B cell (primary cell): ENCODE measurements at places on chromosomes 3 and 15. TPM values are rescaled to one million over a fixed set of nuclear protein-coding genes. Genes with fewer than 3 reads are reported as not detected.

DNA sequence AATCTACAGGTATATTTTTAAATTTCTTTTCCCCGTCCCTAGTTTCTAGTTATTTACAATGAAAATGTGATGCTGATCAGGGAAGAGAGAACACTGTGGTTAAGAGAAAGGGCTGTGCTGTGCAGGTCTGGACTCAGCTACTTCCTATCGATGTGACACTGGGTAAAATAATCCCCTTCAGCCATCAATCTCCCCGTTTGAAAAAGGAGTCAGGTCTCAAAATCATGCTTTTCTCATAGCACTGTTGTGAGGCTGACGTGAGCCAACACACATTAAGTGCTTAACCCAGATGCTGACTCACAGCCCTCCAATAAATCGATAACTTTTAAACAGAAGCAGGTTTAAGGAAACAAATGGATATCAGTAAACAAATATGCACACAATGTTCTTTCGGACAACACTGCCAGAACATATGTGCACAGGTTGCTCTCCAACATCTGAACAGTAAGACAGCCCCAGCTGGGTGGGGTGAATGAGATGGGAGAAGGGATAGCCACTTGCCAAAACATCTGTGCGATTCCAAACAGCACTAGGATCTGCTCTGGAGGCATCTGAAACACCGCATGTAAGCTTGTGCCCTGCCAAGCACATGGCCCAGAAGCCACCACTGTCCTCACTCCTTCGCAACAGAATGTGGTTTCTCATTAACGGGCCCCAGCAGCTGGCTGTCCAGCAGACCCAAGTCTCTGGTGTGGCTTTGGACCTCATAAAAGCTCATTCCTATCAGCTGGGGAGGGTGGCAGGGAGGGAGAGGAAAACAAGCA is 143.2 kb upstream of the PRICKLE2 start:
- no peak for DNase-seq
- no peak overlapping the region for H3K4me3 ChIP-seq
- no peaks in the 10 kb centered on the region for H3K4me1 ChIP-seq
- H3K27ac ChIP-seq = no peak overlapping the region
- H3K36me3 ChIP-seq = no peaks in the 10 kb centered on the region

DNA sequence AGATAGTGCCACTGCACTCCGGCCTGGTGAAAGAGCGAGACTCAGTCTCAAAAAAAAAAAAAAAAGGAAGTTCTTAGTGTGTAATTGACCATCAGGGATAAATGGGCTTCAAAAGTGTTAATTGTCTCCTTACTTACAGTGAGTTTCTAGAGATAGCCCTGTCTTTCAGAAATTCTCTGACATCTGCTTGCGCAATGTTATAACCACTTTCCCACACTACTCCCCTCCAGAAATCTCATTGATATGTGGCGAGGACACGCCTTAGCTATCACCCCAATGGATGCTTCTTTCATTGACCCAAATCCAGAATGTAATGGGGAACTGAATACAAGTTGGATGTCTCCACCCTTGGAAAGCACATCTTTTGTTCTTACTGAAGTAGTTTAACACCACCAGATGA is 70.9 kb downstream of the GMPS start:
- H3K4me3 ChIP-seq = no peak overlapping the region
- H3K27me3 ChIP-seq = no peaks in the 10 kb centered on the region
- no peak overlapping the region for H3K27ac ChIP-seq
- no peaks in the 10 kb centered on the region for H3K4me1 ChIP-seq

DNA sequence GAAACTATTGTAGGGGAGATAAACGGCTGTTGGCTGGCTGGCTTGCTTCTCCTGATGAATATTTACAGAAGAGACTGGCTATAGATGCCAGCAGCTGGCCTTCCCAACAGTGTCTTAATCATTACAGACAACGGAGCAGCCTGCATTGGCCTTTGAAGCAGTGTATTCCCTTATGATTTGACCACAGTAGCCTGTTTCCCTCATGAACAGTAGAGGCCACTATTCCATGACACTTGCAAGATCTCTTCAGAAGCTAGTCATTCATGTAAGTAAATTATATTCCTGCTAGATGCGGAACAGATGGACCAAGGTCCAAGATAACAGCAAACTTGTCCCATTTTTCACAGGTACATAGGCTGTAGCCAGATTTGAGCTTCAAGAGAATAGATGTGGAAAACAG is 47.3 kb downstream of the TMCO5A start:
- H3K27me3 ChIP-seq = no peaks in the 10 kb centered on the region
- no peaks in the 10 kb centered on the region for H3K4me1 ChIP-seq
- no peak overlapping the region for H3K27ac ChIP-seq
- H3K36me3 ChIP-seq = no peaks in the 10 kb centered on the region

DNA sequence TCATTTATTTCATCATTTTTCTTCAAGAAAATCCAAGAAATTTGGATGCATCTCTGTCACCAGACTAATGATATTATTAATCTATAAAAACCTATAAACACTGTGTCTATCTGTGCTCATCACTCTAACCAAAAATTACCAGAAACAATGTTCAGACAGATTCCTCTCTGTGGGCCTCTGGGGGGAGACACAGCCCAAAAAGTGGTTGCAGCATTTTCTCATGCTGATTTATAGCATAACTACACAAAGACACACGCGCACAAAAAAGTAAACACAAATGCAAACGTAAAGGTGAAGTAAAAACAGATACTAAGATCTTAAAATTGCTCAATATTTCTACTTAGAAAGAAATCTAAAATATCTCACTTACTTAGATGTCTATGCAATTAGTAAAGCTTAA is 976.0 kb downstream of the GBE1 start:
- no peak overlapping the region for H3K27ac ChIP-seq
- H3K4me3 ChIP-seq = no peak overlapping the region
- no peaks in the 10 kb centered on the region for H3K4me1 ChIP-seq
- no peak for DNase-seq
- H3K27me3 ChIP-seq = no peaks in the 10 kb centered on the region

ALS2CL gene
- 0.30 and 1.0 TPM in 2 replicates for polyA plus RNA-seq

DNA sequence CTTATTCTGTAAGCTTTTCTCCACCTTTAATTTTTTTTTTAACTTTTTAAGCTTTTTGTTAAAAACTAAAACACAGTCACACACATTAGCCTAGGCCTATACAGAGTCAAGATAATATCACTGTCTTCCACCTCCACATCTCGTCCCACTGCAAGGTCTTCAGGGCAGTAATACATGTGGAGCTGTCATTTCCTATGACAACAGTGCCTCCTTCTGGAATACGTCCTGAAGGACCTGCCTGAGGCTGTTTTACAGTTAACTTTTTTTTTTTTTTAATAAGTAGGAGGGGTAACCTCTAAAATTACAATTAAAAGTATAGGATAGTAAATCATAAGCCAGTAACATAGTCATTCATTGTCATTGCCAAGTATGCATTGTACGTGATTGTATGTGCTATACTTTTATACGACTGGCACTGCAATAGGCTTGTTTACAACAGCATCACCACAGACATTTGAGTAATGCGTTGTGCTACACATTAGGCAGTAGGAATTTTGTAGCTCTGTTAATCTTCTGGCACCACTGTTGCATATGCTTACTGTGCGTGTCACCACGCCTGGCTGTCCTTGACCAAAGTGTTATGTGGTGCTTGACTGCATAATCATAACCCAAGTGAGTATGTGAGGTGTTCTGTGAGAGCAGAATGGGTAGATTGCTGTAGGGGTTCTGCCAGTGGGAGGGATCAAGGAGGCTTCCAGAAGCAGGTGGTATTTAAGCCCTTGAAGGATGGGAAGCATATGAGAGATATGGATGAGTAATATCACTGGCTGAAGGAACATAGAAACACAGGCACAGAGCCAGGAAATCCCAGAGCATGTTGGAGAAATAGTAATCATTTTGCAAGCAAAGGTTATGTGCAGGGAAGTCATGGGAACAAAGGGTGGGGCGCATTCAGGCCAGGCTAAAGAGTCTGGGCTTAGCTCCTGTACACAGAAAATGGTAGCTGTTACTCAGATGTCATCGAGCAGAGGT is 18.3 kb downstream of the FBXO22 start:
- H3K4me3 ChIP-seq = no peak overlapping the region
- H3K36me3 ChIP-seq = peaks cover 21% of the 10 kb centered on the region
- no peaks in the 10 kb centered on the region for H3K27me3 ChIP-seq
- DNase-seq = peak; percentile 31

CACNA2D2 gene
- polyA plus RNA-seq = 0.66 and 0.69 TPM in 2 replicates

AHSG gene
- polyA plus RNA-seq = not detected in 2 replicates

- H3K27me3 ChIP-seq = no peaks in the 10 kb centered on the region
- no peak for DNase-seq
- peaks cover 41% of the 10 kb centered on the region for H3K4me1 ChIP-seq
- no peaks in the 10 kb centered on the region for H3K36me3 ChIP-seq
- no peak overlapping the region for H3K4me3 ChIP-seq
Observed at GRCh38 chr3:197798863-197799262, 7.8 kb downstream of the LRCH3 start.

- H3K36me3 ChIP-seq = no peaks in the 10 kb centered on the region
- no peak overlapping the region for H3K27ac ChIP-seq
- no peak overlapping the region for H3K4me3 ChIP-seq
- H3K4me1 ChIP-seq = no peaks in the 10 kb centered on the region
Observed at GRCh38 chr3:176785171-176785570, 412.1 kb downstream of the TBL1XR1 start.

GRCh38 chr15:58401991-58402649 is 29.7 kb upstream of the LIPC start:
- H3K36me3 ChIP-seq = no peaks in the 10 kb centered on the region
- H3K27ac ChIP-seq = no peak overlapping the region
- no peak for DNase-seq
- no peak overlapping the region for H3K4me3 ChIP-seq

BBX gene
- 27.8 and 44.4 TPM in 2 replicates for polyA plus RNA-seq

CPEB1 gene
- polyA plus RNA-seq = 0.07 and 0.19 TPM in 2 replicates

GRCh38 chr3:170178651-170179050 is 2.9 kb downstream of the PHC3 start:
- peak; percentile 39 for DNase-seq
- no peak overlapping the region for H3K4me3 ChIP-seq
- peaks cover 43% of the 10 kb centered on the region for H3K36me3 ChIP-seq
- no peaks in the 10 kb centered on the region for H3K27me3 ChIP-seq

SLC33A1 gene
- polyA plus RNA-seq = 14.1 and 15.0 TPM in 2 replicates

- peaks cover 13% of the 10 kb centered on the region for H3K4me1 ChIP-seq
- peaks cover 15% of the 10 kb centered on the region for H3K36me3 ChIP-seq
- H3K27ac ChIP-seq = peak overlapping the region; percentile 82
- H3K4me3 ChIP-seq = peak overlapping the region; percentile 90
- DNase-seq = no peak
- no peaks in the 10 kb centered on the region for H3K27me3 ChIP-seq
Observed at GRCh38 chr3:16264174-16264707, 502 bp downstream of the DPH3 start.

DNA sequence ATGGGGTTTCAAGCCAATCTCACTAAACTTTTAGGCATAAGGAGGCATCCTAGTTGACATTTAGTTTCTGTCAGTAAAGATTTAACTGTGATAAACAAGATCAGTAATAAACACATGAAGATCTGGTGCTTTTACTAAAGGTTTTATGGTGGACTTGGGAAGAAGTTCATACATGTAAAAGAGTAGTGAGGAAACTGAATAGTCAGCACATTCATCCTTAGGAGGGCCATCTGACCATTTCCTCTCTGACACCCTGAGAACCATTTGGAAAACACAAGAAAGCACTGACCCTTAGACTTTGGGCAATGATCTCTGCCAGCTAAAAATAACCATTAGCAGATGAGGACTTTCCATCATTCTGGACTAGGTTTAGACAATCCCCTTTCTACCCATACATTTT is 1040.9 kb downstream of the AGBL1 start:
- no peaks in the 10 kb centered on the region for H3K4me1 ChIP-seq
- H3K4me3 ChIP-seq = no peak overlapping the region
- H3K27me3 ChIP-seq = no peaks in the 10 kb centered on the region
- no peaks in the 10 kb centered on the region for H3K36me3 ChIP-seq

STXBP5L gene
- polyA plus RNA-seq = not detected in 2 replicates

MESP2 gene
- polyA plus RNA-seq = 0.19 TPM in 1 of 2 replicates, not detected in the other

CHRM5 gene
- not detected in 2 replicates for polyA plus RNA-seq

DNA sequence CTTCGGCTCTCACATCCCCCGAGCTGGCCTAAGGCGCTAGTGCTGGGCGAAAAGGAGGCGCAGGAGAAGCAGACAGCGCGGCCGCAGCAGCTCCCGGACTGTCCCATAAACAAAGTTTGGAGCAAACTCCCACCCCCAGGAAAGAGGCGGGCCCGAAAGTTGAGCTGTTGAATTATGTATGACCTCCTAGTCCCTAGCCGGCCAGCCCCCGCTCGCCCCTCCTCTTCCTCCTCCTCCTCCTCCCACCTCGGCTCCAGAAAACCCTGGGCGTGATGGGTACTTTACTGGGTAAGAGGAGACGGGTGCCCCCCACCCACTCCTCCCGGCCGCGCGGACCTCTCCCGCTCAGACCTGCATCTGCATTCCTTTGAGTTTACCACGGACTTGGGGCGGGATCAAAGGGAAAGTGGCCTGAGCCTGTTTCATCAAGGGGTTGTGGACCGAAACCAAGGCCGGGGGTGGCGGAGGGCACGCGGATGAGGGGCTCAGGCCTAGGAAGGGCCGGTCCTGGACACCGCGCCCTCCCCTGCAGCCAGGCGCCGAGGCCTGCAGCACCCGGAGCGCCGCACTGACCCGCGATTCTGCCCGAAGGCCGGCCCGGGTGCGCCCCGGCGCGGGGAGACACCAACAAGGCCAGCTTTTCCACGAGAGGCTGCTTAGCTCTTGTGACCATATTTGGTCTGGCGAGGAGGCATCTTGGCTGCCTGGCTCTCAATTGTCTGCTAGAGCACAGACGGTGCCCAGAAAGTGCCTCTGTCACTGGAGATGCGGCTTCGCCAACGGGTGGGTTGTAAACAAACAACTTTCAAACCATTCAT is at the start of gene WWTR1:
Gene WWTR1 (minus strand): TSS at position 100 of the 818 bp plus-strand sequence. CDS start 719 bp downstream, outside the sequence.
- H3K4me3 ChIP-seq = peak within 1 kb of the TSS; percentile 54
- DNase-seq = peak; percentile 41
- H3K4me1 ChIP-seq = peaks cover 22% of the 10 kb centered on the region
- peaks cover 47% of the 10 kb centered on the region for H3K27me3 ChIP-seq

- H3K4me3 ChIP-seq = peak overlapping the region; percentile 98
- peak overlapping the region; percentile 100 for H3K27ac ChIP-seq
- no peaks in the 10 kb centered on the region for H3K27me3 ChIP-seq
- H3K4me1 ChIP-seq = peaks cover 33% of the 10 kb centered on the region
- H3K36me3 ChIP-seq = peaks cover 6% of the 10 kb centered on the region
Observed at GRCh38 chr15:72472992-72473610, 1.0 kb upstream of the ARIH1 start.
